ENCODE measurements at places on chromosomes 7 and 10.

GRCh38 chr7:23075571-23075970 is 30.0 kb upstream of the KLHL7 start:
- no peak for DNase-seq

DNA sequence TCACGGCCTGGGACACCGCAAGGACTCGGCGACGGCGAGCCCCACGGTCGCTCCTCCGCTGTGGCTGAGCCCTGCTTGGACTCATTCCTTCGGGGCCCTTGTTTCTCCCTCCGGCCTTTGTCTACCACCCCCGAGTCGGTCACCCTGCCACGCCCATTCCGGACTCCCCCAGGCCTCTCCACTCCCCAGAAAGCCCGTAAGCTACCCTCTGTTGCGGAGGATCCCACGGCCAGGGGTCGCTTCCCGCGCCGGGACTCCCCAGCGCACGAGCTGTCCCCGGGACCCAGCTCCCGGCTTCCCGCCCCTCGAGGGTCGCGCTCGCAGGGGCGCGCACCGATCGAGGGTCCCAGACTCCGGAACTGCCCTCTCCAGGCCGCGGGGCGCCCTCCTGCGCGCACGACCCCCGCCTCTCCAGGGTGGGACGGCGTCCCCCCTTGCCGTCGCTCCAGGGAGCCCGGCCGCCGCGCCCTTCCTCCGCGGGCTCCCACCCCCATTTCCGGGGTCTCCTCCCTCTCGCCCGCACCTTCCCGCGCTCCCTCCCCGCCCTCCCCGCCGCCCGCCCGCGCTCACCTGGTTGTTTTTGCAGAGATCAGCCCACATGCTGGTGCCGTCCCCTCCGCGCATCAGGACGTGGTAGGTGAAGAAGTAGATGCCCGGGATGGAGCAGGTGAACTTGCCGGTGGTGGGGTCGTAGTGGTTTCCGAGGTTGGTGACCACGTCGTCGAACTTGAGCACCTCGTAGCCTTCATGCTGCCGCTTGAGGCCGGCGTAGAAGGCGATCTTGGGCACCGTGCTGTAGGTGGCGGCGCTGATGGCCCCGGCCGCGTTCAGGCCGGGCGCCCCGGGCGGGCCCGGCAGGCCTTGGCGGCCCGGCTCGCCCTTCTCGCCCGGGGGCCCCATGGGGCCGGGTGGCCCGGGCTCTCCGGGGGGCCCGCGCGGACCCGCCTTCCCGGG is 1.5 kb downstream of the C1QL3 start:
- no peak for DNase-seq

DNA sequence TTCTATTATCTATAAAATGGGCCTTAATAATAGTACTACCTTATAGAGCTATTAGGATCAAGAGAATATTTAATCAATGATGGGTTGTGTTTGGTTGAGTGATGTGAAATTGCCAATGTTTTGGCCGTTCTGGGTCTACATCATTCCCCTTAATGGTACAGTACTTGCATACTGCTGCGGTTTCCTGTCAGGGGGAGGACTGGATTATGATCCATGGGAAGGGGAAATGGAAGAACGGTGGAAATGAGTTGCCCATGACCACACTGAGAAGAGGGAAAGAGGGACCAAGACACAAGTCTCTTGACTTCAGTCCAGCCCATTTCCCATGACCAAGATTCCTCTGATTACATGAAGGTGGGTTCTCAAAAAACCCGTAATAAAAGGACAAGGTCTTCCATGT is 999 bp upstream of the MRPS24 start:
- no peak for DNase-seq

DNA sequence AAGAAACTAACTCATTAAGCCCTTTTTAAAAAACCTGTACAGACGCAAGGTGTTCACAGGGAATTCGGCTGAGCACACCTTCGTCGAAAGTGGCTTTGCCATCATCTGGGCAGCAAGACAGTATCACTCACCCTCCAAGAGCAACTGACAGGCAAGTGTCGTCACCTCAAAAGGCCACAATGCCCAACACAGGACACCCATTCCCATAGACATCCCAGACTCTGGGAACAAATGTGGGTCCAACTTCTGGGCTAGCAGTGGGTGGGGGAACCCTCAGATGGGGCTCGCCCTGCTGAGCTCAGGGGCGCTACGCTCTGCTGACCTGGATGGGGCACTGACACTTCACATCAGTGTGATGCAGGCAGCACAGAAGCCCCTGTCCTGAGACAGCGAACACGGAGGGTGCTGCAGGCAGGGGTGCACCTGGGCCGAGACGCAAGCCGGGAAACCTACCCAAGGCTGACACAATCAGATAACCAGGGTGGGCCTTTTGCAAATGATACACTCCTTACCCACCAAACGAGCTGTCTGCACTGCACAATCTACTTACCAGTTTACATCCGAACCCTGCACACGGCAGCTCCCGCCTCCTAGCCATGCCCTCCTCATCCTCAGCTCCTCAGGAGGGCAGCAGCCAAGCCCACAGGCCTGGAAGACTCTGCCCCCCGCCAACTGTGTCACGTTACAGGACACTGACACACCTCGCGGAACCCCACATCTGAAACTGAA is 1.7 kb downstream of the DIP2C start:
- DNase-seq, result no peak

- DNase-seq, result no peak
Measured at GRCh38 chr7:65938336-65938895, 43.6 kb downstream of the GUSB start.

- DNase-seq, result no peak
Measured at GRCh38 chr10:7872041-7872442, 53.7 kb downstream of the TAF3 start.

GRCh38 chr10:61992671-61993668 is 91.5 kb downstream of the ARID5B start:
- DNase-seq, result peak; percentile 62

GRCh38 chr7:150367677-150368095 is 936 bp upstream of the REPIN1 start:
- no peak for DNase-seq

GRCh38 chr10:129433266-129433665 is 33.8 kb upstream of the MGMT start:
- no peak for DNase-seq

DNA sequence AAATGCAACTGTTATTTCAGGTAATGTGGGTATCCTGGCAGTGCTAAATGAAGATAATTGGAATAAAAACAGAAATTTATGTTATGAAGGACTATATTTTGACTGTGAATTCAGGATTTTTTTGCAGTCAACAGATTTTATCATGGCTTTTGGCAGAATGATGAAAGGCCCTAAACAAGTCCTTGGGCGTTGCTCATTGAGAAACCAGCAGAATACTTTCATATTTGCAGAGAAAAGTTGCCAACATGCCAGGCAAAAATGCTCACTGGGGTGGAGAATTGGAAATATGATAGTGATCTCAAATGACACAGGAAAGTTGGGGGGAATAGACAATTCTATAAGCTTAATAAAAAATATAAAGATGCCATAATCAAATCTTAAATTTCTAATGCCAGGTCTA is 121.1 kb downstream of the GPR85 start:
- DNase-seq, result no peak

GRCh38 chr10:69010151-69010640 is 21.6 kb downstream of the KIFBP start:
- DNase-seq, result no peak

DNA sequence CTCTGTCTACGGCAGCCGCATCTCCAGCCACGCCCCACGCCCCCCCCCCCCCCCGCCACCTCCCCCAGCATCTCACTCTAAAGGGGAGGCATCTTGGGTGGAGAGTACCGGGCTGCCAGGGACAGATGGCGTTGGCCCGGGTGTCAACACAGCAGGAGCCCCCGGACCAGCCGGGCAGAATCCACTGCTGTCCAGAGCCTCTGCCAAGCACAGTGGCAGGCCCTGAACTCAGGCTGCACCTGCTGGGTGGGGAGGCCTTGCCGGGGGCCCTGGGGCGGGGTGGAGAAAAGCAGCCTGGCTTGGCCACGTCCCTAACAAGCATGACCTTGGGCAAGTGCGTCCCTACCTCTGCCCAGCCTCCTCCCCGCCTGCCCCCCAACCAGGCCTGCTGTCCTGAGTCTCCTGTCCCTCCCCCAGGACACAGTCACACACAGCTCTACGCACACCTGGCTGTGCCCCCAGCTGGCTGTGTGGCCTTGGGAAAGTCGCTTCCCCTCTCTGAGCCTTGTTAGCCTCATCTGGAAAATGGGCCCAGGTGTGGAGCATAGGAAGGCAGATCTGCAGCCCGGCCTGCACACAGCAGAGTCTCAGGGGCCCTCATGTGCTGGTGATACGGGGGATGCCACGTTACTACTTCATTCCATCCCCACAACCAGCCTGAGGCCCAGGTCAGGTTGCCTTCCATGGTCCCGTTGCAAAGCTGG is 45.2 kb downstream of the MICALL2 start:
- DNase-seq, result no peak

GRCh38 chr10:23742368-23742767 is 303.5 kb downstream of the OTUD1 start:
- DNase-seq, result no peak

GRCh38 chr10:28467615-28468014 is 65.3 kb upstream of the WAC start:
- DNase-seq, result no peak

DNA sequence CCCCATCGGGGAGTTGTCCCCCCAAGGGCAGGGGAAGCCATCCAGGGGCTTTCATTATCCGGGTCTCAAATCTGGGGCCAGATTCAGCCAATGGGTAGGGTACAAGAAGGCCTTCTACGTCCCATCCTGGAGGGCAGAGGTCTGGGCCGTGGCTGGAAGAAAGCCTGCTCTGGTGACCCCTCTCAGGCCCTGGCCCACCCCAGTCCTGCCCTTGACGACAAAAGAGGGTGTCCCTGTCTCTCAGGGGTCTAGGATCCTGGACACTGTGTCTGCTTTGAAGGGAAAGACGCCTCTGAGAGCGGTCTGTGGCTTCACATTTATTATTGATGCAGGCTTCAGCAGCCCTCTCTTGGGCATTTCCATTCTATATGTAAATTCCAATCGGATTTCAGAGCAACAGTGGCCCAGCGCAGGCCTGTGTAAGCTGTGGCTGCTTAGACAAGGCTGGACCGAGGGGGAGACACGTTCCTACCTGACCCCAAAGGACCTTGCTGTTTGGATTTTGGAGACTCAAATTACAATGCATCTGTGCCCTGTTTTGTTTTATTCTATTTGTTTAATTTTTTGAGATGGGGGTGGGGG is 83.2 kb upstream of the BAIAP2L1 start:
- no peak for DNase-seq

DNA sequence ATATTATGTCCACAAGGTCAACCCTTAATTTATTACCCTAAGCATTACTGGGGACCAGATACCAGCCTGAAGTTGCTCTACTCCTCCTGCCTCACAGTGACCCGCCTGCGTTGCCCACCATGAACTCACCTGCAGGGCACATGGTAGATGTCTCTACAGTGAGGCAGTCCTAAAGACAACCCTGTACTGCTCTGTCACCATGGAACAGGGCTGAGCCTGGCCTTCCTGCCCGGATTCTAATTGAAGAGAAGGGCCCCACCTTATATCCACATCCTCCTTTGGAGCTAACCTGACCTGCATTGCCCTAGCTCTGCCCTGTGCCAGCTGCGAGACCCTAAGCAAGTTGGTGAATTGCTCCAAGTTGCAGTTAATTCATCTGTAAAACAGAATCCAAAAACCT is 4.1 kb downstream of the SH3PXD2A start:
- no peak for DNase-seq

- DNase-seq, result no peak
Measured at GRCh38 chr7:31082447-31082846, 30.3 kb downstream of the ADCYAP1R1 start.

DNA sequence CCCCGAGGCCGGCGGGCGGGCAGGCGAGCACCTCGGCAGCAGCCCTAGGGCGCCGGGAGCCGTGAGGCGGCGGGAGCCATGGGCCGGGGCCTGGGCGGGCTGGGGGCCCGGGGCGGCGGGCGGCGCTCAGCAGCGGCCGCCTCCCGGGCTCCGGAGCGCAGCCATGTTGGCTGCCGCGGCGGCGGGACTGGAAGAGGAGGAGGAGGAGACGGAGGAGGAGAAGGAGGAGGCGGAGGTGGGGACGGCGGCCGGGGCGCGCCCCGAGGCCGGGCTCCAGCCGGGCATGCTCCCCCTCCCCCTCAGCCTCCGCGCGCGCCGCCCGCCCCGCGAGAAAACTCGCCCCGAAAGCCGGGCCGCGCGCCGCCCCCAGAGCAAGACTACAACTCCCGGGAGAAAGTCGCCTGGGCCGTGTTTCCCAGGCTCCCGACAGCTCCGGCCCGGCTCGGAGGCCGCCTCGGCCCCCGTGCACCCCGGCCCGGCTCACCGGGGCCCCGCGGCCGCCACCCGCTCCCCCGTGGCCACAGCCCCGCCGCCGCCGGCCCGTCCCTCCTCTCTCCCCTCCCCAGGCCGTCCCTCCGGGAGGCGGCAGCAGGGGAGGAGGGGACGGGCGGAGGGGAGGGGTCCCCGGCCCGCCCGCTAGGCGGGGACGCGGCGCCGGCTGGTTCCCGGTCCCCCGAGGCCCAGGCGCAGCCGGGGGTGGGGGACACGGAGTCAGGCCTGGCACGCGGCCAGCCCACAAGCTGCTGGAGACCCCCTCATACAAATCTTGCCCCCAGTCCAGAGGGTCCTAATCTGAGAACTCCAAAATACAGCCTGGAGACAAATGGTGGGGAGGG is at the start of gene DLG5:
TSS of gene DLG5 (minus strand) at position 190 of the 836 bp plus-strand sequence. CDS start 235 bp downstream, outside the sequence.
- DNase-seq, result no peak

DNA sequence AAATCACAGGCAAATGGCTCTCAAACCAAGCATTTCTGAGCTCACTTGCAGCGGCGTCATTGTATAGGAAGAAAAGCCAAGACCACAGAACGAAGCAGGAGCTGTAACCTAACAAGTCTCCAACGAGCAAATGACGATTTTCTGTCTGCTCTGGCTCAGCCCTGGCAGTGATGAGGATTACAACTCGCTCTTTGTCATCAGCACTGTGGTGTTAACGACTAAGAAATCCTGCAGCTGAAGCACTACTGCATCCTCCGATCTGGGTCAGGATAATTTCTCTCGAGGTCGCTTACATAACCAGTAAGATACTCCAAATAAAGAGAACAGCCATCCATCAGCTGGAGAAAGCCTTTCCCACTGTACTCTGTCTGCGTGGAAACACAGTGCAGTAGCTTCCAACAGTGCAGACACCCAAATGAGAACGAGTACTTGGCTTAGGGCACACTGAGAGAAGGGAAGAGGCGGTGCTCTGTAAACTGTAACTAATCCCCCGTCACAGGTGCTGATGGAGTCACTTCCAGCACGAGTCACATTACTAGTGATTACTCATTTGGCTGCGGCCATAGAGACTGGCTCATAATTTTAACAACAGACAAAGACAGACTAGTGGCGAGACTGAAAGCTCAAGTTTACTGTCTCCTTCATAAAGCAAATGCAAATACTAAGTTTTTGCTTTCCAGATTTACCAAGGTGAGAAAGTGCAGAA is 135.8 kb downstream of the NRBF2 start:
- DNase-seq, result peak; percentile 78

GRCh38 chr10:76874896-76875295 is 762.7 kb downstream of the KCNMA1 start:
- DNase-seq, result no peak

- DNase-seq, result no peak
Measured at GRCh38 chr7:123768493-123768892, 19.7 kb upstream of the WASL start.

- DNase-seq, result no peak
Measured at GRCh38 chr7:66237906-66238772, 33.0 kb downstream of the TPST1 start.

GRCh38 chr7:29442146-29442545 is 121.5 kb upstream of the PRR15 start:
- no peak for DNase-seq

Data from activated CD4-positive, alpha-beta T cell treated with anti-CD3 and anti-CD28 coated beads for 4 hours (primary cell).